Stimulated activated CD4-positive, alpha-beta T cell treated with anti-CD3 and anti-CD28 coated beads, TNF-alpha, amount 100 ng/mL, for 1 hour (primary cell): ENCODE measurements at places on chromosomes 4 and X.
A peak's percentile ranks its signal among the peaks of the same experiment; 100 is the strongest.

DNA sequence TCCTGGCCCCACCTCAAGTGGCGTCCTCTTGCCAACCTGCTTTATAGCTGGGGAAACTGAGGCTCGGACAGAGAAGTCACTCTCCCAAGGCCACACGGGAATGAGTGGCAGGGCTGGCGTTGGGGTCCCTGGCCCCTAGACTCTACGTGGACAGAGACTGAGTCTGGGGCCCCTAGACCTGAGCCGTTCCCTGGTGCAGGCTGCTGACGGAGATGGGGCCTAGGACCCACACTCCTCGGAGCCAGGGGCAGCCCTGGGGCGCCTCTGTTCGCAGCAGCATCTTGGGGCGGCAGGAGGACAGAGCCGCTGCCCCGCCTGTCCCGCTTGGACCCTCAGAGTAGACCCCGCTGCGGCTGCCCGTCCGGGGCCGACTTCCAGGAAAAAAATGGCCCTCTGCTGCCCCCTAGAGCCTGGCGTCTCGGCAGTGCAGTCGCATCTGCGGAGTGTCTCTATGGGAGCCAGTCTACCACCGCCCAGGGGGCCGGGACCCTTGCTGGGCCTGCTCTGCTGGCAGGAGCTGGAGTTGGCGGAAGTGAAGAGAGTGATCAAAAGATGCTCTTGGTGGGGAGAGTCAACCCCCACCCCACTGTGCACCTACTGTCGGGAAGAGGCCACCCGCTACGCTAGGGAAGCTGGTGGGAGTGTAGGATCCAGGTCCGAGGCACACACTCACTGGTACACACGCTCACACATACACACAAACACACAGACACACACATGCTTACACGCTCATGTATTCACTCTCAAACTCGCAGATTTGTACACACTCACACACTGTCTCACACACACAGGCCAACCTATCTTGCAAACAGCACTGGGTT lies 220.1 kb downstream of the AFAP1 start:
- DNase-seq, result peak; percentile 63

DNA sequence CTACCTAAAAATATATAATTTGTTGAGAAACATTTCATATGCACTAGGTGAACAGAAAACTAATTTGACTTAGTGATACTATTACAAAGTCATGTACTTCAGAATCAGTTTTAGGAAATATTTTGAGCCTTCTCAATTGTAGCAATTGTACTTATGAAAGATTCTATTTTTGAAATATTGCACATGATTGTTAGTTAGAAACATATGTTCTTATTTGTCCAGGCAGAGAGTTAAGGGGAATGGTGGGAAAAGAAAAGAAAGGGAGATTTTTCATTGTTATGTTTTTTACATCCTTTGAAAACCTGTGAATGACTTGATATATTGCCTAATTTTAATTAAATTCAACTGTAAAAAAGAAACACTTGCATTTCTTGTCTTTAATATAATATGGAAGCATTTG lies 66.0 kb downstream of the GLRB start:
- DNase-seq, result no peak

- no peak for DNase-seq
Measured at GRCh38 chr4:27463816-27464215, 603.2 kb downstream of the STIM2 start.

DNA sequence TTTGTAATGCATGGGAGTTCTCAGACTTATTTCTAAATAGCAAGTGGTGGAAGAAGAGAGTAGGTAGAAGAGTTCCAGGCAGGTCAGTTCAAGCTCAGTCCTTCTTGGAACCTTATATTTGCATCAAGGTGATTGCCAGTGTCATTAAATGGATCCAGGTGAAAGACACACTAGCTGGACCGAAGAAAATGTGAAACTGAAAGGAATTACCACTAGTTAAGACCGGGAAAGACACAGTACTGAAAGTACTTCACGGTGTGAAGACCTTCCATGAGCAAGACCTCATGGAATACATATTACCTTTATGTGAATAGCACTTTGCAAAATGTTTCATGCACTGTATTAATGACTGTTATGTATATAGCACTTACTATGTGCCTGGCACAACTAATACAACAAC lies 19.1 kb downstream of the TMEM150C start:
- DNase-seq, result no peak

DNA sequence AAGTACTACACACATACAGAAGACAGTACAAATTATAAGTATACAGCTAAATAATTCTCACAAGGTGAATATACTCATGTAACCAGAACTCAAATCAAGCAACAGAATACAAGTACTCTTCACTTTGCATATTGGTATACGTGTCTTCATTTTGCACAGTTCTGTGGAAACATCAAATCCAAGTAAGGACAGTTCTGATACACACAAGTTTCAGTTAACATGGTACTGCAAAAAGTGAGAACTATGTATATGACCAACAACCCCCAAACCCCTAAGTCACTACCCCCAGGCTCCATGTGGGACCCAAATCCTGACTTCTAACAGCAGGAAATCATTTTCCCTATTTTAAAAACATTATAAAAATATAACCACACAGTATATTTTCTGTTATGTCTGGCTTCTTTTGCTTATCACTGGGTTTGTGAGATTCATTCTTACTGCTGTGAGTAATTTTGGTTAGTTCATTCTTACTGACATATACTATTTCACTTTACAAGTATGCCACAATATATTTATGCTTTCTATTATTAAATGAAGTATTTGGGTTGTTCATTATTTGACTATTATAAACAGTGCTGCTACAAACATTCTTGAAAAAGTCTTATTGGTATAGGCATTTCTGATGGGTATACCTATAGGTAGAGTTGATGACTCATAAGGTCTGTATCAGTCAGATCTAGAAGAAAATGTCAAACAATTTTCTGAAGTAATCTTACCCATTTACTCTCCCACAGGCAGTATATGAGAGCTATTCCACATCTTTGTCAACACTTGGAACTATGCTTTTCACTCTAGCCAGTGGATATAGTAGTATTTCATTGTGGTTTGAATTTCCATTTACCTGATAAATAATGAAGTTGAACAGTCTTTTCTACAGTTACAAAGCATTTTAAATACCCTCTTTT lies 47.0 kb downstream of the SCLT1 start:
- DNase-seq, result no peak

- DNase-seq, result no peak
Measured at GRCh38 chr4:2036866-2037265, 22.3 kb upstream of the NAT8L start.

GRCh38 chrX:136067097-136067496 lies 80.2 kb upstream of the FHL1 start:
- no peak for DNase-seq

- no peak for DNase-seq
Measured at GRCh38 chr4:70722199-70722791, 531 bp downstream of the RUFY3 start.

DNA sequence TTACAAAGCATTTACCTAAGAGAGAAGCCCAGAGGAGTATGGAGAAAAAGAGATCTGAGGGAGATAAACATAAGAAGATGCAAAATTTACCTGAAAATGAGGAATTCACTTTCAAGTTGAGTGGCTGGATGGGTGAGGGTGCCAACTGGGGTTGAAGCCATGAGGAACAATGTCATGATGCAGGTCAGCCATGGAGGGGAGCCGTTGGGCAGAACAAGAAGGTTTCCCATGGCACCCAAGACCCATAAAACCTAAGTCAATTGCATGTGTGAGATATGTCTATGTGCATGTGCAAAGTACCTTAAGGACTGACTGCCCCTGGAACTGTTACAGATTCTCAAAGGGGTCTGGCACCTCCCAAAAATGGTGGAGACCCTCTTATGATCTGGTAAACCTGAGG lies 46.6 kb upstream of the PRRG1 start:
- DNase-seq, result no peak

GRCh38 chr4:88396681-88397080 lies 18.0 kb downstream of the HERC6 start:
- no peak for DNase-seq

DNA sequence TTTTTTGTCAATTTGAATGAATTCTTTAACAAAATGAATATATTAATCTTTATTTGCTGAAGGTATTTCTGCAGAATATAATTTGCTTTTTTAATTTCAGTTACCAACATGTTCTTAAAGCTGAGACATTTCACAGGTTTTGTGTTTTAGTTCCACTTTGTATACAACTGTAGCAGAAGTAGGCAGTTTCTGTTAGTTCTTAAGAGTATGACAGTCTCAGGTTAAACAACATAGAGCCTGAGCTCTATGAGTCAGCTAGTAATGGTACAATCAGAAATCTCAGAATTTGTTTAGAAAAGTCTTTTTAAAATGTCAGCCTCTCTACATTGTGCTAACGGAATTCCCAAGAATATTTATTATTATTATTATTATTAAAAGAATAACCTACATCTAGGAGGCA lies 50.4 kb downstream of the GSTCD start:
- DNase-seq, result no peak

DNA sequence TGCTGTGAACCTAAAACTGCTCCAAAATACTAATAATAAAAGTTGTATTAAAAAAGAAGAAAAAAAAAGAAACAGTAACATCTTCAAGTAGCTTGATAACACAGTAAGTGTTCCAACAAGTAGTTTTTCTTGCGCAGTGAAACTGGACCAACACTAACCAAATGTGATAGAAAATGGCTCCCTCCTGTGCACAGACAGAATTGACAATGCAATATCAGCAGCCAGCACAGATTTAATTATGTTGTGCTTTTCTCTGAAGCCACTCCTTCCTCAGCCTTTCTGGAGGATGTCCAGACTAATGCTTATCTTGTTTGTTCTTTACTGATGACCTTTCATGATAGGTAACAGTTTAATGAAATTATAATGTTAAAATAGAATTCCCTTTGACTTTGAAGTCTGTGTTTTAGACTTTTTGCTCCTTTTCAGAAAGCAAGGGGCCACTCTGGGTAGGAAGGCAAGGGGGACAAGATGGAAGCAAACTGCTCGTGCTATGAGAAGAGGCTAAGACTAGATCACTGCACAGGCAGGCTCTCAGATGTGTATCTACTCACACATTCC lies 147.1 kb upstream of the RPL34 start:
- DNase-seq, result no peak

- no peak for DNase-seq
Measured at GRCh38 chr4:53967986-53968385, 96.4 kb downstream of the CHIC2 start.

- no peak for DNase-seq
Measured at GRCh38 chr4:40144716-40145115, 52.1 kb upstream of the RHOH start.

- no peak for DNase-seq
Measured at GRCh38 chrX:17174671-17175070, 200.3 kb upstream of the NHS start.

DNA sequence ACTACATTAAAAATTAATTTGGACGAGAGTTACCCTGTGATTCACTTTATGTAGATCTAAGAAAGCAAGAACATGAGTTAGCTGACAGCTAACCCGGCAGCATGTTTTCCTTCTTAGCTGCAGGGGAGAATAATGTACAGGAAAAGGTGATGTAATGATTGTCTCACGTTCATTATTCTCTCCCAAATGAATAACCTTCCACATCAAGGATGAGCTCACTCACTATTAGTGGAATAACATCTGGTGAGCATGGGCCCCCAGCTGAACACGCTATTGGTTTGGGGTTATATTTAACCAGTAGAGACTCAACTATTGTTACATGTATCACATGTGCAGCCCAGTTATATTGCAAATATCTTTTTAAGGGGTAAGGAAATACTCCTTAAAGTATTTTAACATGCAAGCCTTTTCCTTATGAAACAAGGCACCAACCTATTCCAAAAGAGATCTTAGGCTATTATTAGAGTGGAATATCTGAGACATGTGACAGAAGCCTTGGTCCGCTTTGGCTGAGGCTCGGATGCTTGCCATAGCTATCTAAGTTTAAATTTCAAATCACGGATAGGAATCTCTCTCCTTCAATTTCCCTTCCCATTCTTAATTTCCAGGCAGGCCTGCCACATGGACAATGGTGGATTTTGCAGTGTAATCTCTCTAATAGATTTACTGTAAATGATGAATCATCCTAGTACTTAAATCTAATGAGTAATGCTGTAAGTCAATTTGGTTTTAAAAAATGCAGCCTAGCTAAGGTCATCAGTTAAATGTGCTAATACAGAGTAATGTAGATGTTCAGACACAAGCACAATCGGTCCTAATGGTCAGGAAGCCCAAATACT lies 99.0 kb upstream of the OTUD4 start:
- DNase-seq, result no peak

GRCh38 chrX:38126179-38126578 lies 94.5 kb downstream of the SRPX start:
- DNase-seq, result no peak

DNA sequence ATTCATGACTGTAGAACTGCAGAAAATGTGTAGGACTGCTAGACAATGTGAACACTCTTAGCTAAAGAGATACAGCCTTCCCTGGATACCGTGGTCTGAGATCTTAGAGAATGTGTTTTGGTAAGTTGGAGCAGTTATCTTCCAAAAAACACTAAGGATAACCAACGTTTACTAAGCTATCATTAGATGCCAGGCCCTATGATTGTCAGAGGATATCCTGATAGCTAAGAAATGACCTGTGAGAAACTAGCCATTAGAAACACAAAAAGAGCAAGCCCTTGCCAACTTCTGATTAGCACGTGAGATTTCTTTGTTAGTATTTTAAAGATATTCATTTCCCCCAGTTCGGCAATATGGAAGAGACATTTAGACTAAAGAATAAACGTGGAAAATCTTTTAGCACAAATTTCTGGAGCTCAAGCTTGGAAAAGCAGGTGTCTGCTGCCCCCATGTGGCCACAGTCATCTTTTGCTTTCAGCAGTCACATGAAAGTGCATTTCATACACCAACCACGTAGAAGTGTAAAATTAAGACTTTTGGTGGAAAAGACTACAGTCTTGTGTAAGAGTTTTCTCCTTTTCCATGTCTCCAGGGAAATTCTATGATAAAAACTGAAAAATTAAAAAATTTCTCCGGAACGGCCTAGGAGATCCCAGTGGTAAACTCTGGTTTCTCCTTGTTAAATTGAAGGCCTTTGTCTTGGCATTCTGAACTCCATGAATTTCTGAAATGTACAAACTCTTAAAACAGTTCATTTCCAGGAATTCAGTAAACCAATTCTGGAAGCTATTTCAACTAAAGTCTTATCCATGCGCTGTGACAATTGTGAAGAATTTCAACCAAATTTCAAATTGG lies 136.4 kb downstream of the ZNF674 start:
- no peak for DNase-seq

GRCh38 chrX:153651540-153652079 lies 4.6 kb downstream of the DUSP9 start:
- DNase-seq, result no peak

GRCh38 chrX:152821145-152821765 lies 9.3 kb downstream of the CETN2 start:
- DNase-seq, result no peak

GRCh38 chr4:152806501-152807125 lies 26.9 kb downstream of the ARFIP1 start:
- no peak for DNase-seq

- DNase-seq, result no peak
Measured at GRCh38 chr4:165965503-165965902, 92.5 kb downstream of the TLL1 start.

- DNase-seq, result no peak
Measured at GRCh38 chr4:115453416-115453815, 340.0 kb upstream of the NDST4 start.

- no peak for DNase-seq
Measured at GRCh38 chr4:35684755-35685154, 559.6 kb downstream of the ARAP2 start.
